NCI-H1694 (cell line): ENCODE measurements at places on chromosomes 12 and 14.

GRCh38 chr14:57865066-57865402, 858 bp downstream of the SLC35F4 start:
- no peak for DNase-seq

DNA sequence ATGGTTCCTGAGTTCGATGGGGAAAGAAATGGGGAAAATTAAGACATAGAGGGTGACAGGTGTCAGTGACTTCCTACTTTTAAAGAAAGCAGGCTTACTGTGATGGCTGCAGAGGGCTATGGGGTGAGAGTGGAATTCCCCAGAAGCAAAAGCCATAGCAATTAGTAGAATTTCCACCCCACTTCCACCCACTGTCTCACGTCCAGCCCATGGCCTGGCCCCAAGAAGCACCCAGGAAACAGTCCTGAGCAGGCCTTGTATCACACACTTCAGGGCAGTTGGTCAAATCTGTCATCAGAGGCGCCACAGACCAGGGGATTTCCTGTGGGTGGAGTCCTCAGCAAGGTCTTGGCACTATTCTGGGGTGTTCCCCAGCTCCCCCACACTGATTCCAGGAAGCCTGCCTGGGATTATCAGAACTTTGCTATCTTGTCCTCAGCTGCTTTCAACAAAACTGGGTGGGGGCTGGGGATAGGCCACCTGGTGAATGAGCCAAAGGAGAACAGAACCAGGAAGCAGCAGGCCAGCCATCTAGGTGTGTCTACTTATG, 120.1 kb upstream of the CCND2 start:
- no peak for DNase-seq

- DNase-seq = no peak
Observed at GRCh38 chr12:94287245-94287628, 138.9 kb downstream of the PLXNC1 start.

- DNase-seq = no peak
Observed at GRCh38 chr12:5614256-5614655, 182.3 kb downstream of the NTF3 start.

GRCh38 chr14:24314377-24315193, 3.3 kb downstream of the LTB4R start:
- DNase-seq = no peak

DNA sequence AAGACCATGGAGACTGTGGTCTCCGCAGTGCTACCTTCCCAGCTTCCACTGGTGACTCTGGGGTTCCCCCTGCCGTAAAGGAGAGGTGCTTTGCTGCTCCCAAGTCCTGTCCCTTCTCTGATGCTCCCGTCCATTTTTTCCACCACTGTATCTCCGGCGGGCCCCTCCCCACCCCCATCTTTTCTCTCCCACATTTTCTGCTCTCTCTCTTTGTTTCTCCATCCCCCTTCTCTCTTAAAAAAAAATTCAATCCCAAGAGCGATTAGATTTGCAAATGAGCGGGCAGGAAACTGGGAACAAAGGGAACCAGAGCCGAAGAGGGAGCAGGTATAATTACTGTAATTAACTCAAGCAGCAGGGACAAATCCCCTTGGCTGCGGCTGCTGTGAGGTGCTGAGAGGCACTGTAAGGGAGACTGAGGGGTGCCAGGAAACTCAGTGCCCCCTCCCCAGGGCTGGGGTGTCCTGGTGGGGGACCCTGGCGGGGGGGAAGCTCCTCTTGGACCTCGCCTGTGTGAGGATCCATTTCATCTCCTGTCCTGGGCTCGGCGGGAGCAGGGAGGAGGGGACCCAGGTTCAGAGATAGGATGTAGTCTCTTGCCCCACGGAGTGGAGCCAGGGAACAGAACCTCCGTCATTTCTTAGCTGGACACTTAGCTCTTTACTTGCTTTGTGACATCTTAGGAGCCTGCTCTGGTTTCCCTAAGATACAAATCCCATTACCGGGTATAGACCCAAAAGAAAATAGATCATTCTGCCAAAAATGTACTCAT, 140.4 kb upstream of the NRXN3 start:
- no peak for DNase-seq

- DNase-seq = no peak
Observed at GRCh38 chr12:83365317-83365716, 678.6 kb downstream of the TMTC2 start.

DNA sequence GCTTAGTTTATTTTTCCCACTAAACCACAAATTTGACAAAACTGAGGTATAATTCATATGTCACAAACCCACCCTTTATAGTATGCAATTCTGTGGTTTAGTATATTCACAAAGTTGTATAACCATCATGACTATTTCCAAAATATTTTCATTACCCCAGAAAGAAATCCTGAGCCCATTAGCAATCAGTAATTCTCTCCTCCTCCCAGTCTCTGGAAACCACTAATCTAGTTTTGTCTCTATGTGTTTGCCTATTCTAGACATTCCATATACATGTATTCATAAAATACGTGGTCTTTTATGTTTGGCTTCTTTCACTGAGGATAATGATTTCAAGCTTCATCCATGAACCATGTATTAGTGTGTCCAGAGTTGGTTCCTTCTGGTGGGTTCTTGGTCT, 267.6 kb downstream of the AEBP2 start:
- DNase-seq = no peak

DNA sequence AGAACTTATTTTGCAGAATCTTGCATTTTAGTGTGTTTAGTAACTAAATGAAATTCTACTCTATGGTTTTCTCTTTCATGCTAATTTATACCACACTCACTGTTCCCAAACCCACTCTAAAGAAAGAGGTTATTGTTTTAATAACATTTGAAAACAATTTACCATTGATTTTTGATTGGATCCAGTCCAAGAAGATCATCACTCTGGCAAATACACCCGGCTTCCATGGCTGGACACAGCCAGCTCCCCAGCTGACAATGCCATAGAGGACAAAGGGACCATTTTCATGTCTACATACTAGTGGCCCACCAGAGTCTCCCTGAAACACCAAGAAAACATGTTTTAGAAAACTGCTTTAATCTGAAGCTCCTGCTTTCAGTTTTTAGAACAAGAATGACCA, 42.4 kb downstream of the OVCH1 start:
- DNase-seq = no peak

- DNase-seq = no peak
Observed at GRCh38 chr12:103986829-103987228, 21.2 kb downstream of the TDG start.

- peak; percentile 48 for DNase-seq
Observed at GRCh38 chr14:69713209-69713781, 53.6 kb upstream of the SRSF5 start.

- no peak for DNase-seq
Observed at GRCh38 chr14:52175982-52176502, 91.5 kb upstream of the PTGDR start.

DNA sequence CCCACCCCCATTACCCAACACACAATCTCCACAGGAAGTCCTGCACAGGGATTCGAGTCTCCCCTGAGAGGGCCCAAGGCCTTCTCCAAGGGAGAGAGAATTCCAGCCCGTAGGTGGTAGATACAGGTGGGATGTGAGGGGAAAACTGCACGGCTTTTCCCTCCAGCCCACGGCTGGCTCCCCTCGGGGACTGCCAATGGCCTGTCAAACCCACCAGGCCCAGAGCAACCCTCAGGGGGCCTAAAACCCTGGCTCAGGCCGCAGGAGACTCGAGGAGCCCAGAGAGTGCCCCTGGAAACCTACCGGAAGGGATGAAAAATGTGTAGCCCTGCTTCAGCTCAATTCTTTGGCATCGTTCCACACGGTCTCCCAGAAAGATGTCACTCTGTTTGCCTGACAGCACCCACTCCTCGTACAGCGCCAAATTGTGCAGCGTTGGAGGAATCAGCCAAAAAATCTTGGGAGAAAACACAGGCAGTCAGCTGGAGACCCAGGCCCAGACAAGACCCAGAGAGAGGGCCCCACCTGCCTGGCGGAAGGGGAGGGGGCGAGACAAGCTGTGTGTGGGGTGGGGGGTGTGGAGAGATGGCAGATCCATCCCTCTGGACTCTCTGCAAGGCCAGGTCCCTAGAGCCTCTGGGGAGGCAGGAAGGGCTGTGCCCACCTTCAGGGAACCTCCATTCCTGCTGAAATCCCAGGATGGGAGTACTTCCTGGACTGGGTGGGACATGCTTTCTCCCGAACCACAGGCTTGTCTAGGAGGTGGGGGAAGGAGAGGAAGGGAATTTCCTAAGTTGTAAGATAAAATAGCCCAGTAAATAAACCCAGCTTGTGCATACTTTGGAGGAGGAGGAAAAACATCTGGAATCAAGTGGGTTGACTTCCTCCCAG, 48.1 kb downstream of the KDM2B start:
- DNase-seq = no peak

- DNase-seq = no peak
Observed at GRCh38 chr14:58167057-58167456, 15.0 kb upstream of the ARMH4 start.

DNA sequence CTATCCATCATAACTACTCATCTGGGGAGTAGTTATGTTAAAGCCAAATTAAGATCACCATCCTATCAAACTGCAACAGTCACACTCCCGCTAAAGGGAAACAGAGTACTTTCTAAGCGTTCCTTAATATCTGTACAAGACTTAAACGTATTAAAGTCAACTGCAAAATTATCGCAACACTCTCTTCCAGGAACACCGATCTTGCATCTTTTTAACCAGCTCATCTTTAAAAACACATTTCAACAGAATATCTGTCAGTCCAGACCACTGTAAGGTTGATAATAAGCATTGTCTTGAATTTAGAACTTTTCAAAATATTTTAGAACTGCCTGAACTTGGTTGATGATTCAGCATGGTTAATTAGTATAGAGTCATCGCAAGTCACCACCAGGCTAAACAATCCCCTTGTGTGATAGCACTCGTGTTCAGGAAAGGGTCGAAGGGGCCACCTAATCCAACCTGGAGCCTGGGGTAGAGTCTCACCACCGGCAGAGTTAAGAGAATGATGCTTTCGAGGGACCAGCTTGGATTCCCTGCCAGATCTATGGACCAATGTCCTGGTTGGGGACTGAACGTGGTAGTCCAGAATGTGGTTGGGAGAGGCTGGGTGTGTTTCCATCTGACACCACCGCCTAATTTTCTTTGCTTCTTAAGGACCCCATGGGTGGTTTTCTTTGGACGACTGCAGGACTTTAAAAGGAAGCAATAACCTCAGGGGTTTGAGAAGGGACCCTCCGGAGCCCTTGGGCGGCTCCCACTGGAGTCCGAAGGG, 890 bp downstream of the SPTLC2 start:
- no peak for DNase-seq

DNA sequence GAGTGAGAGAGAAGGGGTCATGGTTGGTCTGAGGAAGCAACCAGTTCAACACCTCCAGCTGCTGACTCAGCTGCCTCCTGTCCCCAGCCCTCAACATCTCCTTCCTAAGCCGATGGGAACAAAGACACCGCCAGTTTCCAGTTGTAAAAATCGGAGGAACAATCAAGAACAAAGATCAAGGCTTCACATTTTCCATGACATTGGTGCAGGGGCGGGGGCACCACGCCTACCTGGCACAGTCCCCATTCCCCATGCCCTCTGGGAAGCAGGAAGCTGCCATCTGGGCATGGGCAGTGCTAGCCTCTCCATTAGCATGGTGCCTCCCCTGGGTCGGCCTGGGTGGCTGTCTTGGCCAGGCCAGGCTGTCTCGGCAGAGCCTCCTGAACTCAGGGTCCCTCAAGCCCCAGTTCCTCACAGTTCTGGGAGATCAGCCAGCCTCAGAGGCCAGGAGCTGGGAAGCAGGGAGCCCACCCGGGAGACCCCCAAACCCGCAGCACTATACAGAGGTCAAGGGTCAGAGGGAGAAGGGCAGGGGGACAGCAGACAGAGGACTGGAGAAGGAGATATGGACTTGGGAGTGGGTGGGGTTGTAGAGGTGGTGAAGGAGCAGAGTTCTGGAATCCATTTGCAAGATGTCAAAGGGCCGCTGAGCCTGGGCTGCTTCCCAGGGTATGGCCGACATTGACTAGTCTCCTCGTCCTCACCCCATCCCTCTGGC, 19.6 kb upstream of the TMEM106C start:
- DNase-seq = no peak

DNA sequence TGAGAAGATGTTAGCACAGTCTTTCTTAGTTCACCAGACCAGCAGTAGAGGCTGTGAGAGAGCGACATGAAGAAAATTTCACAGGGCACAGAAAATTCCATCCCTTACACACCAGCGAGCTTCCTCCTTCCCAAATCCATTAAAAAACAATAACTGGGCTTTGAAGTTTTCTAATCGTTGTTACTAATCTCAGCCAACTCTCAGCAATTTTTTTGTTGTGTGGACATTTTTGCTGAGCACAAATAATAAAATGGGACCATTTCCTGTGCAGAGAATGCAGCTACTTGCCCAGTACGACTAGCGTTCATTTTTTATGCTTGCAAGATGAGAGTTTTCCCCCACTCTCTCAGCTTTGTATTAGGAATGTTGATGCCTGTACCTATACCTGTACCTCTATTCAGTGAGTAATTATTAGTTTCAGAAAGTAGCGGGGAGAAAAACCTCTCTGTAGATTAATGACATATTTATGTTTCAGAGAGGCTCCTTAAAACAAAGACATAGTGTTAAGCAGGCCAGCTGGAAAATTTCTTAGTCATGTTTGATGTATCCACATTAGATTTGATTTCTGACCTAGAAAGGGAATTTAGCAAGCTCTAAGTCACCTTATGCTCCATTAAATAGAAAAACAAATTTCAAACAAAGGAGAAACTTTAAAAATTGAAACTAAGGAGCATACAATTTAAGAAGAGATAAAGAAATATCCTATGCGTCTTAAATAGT, 146.5 kb downstream of the SRGAP1 start:
- no peak for DNase-seq

GRCh38 chr12:6392504-6392903, 8.5 kb downstream of the LTBR start:
- DNase-seq = no peak

GRCh38 chr12:118315821-118316220, 56.9 kb downstream of the TAOK3 start:
- no peak for DNase-seq

DNA sequence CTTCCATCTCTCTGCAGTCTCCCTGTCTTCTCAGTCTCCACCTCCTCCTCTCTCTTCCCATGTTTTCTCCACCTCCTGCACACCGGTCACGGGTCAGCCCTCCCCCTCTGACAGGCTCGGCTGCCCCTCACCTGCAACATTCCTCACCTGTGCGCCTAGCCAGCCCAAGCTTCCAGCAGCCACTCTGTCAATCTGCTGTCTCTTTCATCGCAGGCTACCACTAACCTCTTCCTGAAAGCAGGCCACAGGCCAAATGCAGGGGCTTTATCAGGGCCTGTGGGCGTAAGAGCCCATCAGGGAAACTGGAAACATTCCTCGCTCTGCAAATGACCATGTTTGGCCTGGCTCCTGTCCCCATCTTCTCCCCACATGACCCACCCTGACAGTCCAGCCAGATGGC, 34.5 kb downstream of the CMKLR1 start:
- DNase-seq = no peak

- no peak for DNase-seq
Observed at GRCh38 chr12:39123580-39124253, 218.3 kb upstream of the CPNE8 start.

GRCh38 chr12:55745361-55746173, 2.6 kb downstream of the GDF11 start:
- no peak for DNase-seq

- DNase-seq = no peak
Observed at GRCh38 chr14:40248671-40249070, 816.4 kb upstream of the FBXO33 start.
